Cortex of kidney (tissue), 1 donor: ENCODE measurements at places on chromosomes 4 and X.

DNA sequence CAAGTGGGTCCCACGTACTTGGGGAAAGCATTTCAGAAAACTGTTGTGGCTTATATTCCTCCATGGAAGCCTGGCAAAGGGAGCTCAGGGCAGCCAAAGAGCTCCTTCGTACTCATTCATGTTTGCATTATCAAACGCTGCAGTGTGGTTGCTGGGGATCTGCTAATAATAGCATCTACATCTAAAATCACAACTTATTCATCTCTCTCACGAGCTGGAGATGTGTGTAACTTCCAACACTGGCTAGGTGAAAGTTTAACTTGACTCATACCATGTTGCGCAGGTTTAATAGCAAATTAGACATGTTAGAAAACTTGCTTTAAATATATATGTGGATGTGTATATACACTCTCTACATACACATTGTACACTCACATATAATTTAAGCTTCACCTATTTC, 415.1 kb downstream of the AFF2 start:
- no peak for DNase-seq

- DNase-seq: no peak
Observed at GRCh38 chr4:25949994-25950393, 36.0 kb downstream of the SMIM20 start.

DNA sequence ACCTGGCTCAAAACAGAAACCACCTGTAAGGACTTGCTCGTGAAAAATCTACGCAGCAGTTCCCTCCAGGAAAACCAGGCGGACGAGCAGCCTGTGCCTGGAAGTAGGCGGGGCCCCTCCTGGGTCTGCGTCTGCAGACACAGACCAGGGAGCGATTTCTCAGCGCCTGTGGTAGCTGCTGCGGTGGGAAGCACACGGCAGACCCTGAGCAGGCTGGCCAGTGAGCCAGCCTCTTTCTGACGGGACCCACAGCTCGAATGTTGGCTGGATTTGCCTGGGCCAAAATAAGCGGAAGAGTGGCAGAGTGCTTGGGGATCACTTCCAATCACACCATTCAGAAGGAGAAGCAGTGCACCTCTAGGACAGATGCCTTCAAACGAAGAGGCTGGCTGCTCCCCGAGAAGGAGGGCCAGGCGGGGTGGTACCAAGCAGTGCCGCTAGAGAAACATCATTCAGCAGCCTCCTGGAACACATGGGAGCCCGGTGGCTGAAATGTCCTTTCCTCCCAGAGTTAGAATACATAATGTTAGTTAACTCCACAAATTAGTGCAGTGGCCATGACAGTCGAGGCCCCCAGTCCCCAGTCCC, 85.9 kb downstream of the GATB start:
- DNase-seq: no peak

DNA sequence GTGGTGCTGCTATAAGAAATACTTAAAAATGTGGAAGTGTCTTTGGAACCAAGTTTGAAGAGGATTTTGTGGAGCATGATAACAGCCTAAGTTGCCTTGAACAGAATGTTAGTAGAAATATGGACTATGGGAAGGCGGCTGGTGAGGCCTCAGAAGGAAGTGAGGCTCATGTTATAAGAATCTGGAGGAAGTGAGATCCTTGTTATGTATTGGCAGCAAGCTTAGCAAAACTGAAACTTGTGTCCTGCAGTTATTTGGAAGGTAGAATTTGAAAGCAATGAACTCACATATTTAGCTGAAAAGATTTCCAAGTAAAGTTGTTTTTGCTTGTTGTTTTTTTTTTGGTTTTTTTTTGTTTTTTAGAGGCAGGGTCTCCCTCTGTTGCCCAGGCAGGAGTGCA, 13.6 kb upstream of the MED14 start:
- DNase-seq: no peak

DNA sequence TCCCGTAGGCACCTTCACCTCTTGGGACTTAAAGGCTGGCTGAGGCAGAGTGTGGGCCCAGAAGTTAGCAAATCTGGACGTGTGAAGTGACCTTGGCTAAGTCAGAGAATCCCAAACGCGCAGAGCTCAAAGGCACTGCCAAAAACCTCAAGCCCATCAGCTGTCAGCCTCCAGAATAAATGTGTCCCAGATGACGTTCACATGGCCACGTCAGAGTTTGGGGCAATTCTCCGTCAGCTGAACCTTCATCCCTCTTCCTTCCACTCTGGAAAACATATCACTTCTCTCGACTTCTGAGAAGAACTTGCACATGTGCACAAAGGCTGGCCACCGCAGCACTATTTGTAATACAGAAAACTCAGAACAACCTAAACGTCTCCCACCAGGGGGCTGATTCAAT, 35.7 kb upstream of the APLN start:
- DNase-seq: no peak

- DNase-seq: no peak
Observed at GRCh38 chr4:107561481-107561880, 158.6 kb downstream of the PAPSS1 start.

- DNase-seq: no peak
Observed at GRCh38 chr4:10106421-10107039, 10.1 kb downstream of the WDR1 start.

GRCh38 chr4:51963841-51964517, 56.2 kb downstream of the LRRC66 start:
- no peak for DNase-seq

GRCh38 chrX:71154641-71155040, 10.0 kb downstream of the NLGN3 start:
- DNase-seq: no peak

DNA sequence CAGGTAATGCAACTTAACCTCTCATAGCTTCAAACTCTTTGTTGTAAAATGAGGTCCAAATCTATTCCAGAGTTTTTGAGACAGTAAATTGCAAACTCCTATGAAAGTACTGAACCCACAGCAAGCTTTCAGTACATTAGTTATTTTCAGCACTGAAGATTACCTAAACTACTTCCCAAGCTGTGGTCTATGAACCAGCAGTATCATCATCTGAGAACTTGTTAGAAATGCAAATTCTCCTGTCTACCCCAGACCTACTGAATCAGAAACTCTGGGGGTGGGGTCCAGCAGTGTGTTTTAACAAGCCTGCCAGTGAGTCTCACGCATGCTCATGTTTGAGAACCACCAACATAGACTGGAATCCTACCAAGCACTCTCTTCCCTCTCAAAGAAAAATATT, 5.7 kb upstream of the CASP6 start:
- no peak for DNase-seq

DNA sequence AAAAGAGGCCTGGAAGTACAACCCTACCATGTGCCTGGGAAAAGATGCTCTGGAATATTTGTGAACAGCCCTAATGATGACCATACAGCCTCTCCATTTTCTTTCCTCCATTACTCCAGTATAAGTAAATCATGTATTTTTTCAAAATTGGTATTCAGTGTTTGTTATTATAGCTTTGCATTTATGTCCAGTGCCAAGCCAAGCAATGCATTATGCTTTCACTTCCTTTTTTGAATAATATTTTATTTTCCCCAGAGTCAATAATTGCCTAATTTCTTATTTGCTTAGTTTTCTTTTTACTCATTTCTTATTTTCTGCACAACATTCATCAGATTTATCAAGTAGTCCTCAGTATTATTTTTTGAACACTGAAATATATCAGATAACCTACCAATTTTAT, 49.3 kb upstream of the EOLA2 start:
- DNase-seq: no peak

GRCh38 chr4:189822326-189822725, 118.3 kb upstream of the FRG1 start:
- no peak for DNase-seq

DNA sequence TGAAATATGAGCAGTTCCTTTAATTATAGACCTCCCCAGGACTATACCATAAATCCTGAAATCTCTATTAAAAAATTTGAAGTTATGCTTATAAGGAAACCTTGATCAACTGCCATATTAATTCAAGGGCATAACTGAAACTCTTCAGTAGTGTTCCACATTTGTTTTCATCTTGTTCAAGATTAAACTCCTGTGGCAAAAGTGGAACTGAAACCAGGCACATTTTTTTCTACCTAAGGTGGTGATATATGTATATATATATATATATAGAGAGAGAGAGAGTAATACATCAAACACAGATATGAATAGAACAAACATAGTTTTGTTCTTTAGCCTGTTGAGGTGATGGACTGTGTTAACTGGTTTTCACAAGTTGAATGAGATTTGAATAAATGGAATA, 287.9 kb downstream of the DACH2 start:
- no peak for DNase-seq

DNA sequence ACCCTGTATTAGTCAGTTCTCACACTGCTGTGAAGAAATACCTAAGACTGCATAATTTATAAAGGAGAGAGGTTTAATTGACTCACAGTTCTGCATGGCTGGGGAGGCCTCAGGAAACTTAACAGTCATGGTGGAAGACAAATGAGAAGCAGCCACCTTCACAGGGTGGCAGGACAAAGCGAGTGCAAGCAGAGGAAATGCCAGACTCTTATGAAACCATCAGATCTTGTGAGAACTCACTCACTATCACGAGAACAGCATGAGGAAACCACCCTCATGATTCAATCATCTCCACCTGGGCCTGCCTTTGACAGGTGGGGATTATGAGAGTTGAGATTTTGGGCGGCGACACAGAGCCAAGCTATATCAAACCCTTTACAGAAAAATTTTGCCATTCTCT, 722.4 kb downstream of the RAB28 start:
- DNase-seq: no peak

- DNase-seq: no peak
Observed at GRCh38 chrX:24231131-24231540, 81.6 kb downstream of the ZFX start.
